T-helper 2 cell (primary cell): ENCODE measurements at places on chromosomes 12 and 14.

- DNase-seq: no peak
Observed at GRCh38 chr12:98579347-98579746, 14.1 kb upstream of the SLC25A3 start.

- no peak for DNase-seq
Observed at GRCh38 chr12:58880639-58881038, 39.7 kb downstream of the LRIG3 start.

GRCh38 chr14:54807428-54807827, 95.2 kb downstream of the GCH1 start:
- no peak for DNase-seq

DNA sequence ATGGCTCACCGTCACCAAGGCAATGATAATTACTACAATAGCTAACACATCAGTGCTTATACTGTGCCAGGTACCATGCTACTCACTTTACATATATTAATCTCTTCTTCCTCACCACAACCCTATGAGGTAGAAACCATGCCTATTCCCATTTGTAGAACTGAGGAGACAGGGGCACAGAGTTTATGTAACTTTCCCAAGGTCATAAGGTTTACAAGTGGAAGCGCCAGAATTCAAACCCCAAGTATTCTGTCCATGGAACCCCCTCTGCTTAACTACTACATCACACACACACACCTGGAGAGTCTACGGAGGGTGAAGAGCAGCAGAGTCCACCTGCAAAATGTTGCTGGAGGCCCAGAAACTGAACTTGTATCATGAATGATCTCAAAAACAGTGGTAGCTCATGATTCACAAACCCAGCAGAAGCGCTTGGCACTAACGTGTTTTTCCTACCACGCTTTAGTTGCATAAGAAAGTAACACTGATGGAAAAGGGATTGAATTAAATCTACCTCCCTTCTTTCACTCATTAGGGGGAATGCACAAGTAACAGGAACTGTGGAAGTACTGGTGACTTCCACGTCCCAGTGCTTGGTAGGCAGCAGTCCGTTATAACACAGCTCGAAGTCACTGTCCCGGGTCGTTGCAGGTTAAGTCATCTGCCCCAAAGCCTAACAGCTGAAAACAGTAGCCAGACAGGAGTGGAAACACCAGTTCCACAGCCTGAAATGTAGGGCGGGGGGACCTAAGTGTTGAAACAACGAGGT, 2.0 kb downstream of the ITPR2 start:
- no peak for DNase-seq

DNA sequence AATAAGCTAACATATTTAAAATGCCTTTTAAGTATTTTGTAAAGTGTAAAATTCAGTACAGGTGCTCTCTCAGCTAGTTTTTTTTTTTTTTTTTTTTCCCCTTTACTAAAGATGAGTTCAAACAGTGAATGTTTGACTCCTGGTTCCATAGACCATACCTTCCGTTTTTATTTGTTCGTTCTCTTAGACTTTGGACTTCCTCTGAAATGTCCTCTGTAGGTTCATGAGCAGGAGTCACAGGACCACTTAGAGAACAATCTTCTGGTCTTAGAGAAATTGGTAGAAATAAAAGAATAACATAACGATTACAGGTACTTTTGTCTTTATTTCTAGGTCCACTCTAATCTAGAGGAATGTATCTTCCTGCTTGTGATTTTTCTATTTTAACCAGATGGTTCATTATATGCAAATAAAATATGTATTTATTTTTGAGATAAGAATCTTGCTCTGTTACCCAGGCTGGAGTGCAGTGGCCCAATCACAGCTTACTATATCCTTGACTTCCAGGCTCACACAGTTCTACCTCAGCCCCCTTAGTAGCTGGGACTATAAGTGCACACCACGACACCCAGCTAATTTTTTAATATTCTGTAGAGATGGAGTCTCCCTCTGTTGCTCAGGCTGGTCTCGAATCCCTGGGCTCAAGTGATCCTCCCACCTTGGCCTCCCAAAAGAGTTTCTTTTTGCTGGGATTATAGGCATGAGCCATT, 25.8 kb downstream of the STYX start:
- no peak for DNase-seq

DNA sequence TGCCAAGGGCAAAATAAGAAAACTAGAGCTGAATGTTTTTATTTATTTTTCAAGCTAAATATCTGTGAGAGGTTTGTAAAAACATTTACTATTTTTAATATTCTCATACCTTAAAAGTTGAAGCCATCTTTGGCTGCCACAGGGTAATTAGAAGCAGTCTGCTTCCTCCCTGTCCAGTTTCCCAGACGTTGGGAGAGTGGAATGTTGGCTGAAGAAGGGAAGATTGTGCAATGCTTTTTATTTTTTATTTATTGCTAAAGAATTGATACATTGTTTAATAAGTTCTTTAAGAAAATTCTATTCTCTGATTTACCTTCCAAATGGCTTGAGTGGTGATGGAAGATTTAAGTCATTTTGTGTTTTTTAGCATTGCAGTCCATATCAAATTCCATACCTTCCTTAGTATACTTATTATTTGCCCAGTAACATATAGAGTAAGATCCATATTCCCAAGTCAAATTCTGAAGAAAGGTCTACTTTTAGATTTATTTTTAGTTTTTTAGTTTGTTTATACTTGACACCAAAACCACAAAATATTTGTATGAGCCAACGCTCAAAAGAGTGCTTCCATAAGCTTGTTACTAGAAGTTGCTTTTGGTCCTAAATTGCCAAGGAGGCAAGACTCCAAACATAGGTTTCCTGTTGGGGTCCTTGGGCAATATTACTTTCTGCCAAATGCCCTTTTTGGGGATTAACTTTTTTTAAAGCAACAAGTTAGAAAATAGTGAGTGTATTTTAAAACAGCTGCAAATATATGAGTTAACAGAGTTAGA, 124.0 kb upstream of the CPM start:
- DNase-seq: no peak

DNA sequence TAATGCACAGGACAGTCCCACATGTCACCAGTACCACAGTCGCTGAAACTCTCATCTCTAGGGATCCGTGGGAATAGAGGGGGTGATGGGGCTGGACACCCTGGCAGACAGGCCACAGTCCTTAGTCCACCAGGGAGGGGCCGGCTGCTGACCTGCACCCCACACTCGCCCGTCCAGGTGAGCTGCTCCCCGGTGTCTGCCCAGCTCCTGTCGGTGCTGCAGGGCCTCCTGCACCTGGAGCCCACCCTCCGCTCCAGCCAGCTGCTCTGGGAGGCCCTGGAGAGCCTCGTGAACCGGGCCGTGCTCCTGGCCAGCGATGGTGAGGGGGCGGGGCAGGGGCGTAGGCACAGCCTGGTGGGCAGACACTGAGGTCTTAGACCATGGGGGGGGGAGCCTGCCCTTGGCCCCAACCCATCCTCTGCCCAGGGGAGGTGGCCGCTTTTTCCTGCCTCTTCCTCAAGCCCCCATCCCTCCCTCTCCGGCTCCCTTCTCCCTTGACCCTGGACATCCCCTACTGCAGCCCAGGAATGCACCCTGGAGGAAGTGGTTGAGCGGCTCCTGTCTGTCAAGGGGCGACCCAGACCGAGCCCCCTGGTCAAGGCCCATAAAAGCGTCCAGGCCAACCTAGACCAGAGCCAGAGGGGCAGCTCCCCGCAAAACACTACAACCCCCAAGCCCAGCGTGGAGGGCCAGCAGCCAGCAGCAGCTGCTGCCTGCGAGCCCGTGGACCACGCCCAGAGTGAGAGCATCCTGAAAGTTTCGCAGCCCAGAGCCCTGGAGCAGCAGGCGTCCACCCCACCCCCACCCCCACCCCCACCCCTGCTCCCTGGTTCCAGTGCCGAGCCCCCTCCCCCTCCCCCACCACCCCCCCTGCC, 17.1 kb upstream of the ADSS1 start:
- no peak for DNase-seq
